Activated naive CD4-positive, alpha-beta T cell treated with Interleukin-2 at 50 U/mL for 16 hours (primary cell): ENCODE measurements at places on chromosomes 6 and 20.

DNA sequence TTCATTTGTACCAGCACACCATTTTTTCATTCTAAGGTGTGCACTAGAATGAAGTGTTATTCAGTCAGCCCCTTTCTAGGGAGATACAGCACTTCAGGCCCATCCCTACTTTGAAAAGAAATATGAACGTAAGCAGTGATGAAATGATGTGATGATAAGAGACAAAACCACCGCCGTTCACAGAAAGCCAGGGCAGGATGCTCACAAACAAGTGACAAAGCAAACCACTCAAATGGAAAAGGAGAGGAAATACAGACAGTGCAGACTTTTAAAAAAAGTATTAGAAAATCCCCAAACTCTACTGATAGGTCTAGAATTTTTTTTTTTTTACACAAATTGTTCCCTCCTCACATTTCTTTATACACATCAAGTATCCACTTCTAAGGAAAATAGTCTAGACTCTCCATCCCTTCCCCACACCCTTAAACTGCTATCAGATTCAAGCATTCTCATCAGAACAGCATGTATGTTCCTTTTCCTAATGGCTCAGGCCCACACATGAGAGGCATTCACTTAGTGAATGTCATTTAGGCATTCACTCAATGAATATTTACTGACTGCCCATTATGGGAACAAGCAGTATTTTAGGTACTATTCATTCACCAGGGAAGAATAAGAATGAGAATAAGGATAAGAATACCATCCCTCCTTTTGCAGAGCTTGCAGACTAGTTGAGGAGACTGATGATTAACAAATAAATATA, 243.5 kb downstream of the GMPR start:
- DNase-seq: peak; percentile 65

GRCh38 chr6:41699063-41699462, 36.3 kb downstream of the TFEB start:
- DNase-seq: no peak

- DNase-seq: no peak
These were observed 236.6 kb upstream of the CHD6 start for GRCh38 chr20:41854765-41855164.

GRCh38 chr6:155212106-155212505, 51.7 kb upstream of the CLDN20 start:
- no peak for DNase-seq

GRCh38 chr20:32052090-32052777, at the start of gene HCK:
Gene HCK (plus strand): TSS chr20:32052242.
- DNase-seq: no peak
